Cardiac fibroblast (primary cell): ENCODE measurements at places on chromosomes 11 and 22.

- peak; percentile 43 for DNase-seq
These were observed 47.9 kb downstream of the FEZ1 start for GRCh38 chr11:125448136-125448535.

DNA sequence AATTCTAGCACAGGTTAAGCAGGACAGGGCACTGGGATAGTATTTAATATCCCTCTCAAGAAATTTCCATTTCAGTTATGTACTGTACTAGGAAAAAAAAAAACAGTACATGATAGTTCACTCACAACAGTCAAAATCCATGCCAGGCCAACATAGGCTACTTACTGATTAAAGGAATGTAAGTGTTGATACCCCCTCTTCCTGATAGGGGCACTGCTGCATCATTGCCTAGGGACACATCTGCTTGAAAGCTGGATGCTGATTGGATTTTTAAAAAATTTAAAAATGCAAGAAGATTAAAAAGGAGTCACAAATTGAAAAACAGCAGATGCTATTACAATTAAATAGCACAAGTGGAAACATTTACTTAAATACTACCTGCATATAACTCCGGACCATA is 43.4 kb downstream of the APOL5 start:
- peak; percentile 48 for DNase-seq

DNA sequence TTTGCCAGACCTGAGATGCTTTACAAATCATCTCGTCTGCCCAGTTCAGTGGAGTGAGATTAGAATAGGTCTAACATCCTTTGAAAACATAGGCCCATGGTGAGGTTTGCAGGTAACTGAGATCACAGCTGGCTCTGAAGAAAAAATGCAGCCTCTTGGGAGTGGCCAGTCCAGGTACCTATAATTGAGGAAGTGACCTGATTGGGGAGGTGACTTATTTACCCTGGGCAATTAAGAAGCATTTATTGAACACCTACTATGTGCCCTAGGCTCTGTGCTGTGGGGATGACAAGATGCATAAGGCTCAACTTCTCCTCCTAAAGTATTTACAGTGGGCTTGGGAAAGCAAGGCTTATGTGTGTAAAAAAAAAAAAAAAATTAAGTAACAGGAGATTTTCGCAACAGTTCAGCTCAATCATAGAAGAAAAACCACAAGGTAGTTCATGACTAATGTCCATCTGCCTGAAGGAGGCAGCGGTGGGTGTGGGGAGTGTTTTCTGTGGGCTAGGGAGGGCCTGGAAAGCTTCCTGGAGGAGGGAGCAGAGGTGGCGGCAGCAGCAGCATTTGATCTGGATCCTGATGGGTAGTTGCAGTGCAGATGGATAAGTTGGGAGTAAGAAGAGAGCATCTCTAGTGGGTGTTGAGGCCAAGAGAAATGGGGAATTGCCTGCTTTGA is 16.1 kb downstream of the MICAL2 start:
- DNase-seq: peak; percentile 93

DNA sequence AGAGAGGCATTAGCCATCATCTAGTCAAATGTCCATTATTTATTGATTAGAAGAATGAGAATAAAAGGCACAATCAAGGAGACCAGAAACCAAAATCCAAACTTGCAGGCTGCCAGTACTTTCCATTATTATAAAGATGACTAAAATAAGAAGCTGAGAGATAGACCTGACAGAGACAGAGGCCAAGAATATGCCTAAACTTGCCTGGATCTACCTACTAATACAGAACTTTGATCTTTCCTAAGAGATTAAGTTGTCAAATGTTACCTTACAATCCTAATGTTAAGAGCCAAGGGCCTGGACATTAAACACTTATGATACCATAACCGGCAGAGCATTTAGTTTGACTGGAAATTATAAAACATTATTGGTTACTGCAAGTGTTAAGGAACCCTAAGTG is 6.2 kb downstream of the LGR4 start:
- no peak for DNase-seq

- no peak for DNase-seq
These were observed 137.3 kb upstream of the KIRREL3 start for GRCh38 chr11:127137771-127138280.

- DNase-seq: no peak
These were observed 1.5 kb upstream of the SF3B2 start for GRCh38 chr11:66050581-66051231.

DNA sequence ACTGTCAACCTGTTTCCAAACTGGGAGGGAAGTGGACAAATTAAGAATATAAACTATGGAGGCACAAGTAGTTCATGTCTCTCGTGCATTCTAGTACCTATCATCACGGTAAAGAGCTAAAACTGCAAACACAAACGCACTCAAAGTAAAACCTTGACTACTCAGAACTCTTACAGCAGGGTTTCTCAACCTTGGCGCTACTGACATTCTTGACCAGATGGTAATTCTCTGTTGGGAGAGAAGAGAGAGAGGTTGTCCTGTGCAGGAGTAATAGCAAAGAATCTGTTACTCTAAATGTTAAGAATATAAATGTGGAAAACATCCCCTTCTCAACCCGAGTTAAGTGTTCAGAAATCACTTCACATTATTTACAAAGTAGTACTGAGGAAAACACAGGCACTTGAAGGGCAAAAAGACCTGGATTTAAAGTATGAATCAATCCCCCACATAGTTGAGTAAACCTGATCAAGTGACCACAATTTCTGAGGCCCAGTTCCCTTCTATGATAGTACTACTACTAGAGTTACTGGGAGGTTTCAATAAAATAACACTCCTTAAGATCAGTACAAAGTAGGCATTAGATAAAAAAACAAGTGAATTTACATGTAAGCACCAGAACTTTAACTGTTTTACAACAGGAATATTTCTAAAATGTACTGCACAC is 73.1 kb upstream of the ARHGAP32 start:
- no peak for DNase-seq

GRCh38 chr11:118448294-118448693 is 12.0 kb downstream of the KMT2A start:
- peak; percentile 69 for DNase-seq

DNA sequence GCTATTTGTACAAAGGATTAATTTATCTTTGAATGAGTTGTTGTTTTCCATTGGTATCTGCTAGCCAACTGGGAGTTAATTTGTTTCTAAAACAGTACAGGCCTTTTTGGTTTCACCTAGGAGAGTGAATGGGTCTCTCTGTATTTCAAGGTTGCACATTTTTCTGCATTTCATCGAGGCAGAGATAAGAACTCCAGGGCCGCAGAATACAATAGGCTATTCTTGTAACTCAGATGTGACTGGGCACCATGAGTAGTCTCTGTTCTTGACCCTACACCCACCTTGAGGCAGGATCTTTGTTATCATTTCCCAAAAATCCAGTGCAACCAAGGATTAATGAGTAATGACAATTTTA is 51.7 kb upstream of the OR9Q1 start:
- DNase-seq: no peak

GRCh38 chr22:17872471-17872870 is 98.2 kb upstream of the BID start:
- DNase-seq: no peak

- no peak for DNase-seq
These were observed 412 bp downstream of the ZPR1 start for GRCh38 chr11:116787436-116787785.

GRCh38 chr11:10356161-10356560 is 51.3 kb downstream of the ADM start:
- no peak for DNase-seq

DNA sequence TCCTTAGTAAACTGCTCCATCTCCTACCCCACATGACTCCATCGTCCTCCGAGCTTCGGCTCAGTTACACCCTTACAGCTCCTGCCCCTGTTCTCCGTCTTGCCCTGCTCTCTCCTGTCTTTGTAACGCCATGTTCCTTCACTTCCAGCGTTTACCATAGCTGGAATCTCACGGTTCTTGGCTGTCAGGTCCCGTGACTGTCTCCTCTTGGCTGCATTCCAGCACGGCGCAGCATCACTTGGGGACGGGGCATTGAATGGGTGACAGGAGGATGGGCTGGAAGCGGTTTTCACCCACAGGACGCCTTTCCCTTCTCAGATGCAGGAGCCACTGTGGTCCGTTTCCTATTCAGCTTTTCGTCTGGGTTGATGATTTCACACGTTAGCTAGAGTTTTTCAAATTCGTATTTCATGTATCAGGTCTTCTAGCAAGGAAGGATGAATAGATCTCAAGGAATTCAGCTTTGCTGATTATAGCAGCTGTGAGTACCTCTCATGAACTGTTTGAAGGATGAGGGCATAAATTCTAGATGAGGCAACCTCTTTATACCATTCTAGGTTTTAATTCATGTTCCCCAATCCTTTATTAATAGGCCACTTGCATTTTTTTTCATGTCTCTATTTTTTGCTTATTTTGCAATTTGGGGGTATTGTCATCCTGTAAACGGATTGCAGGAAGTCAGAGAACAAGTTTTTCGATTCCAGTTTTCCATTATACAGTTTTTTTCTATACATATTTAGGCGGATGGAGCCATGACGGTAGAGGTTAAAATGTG is 29.1 kb downstream of the ZBED4 start:
- no peak for DNase-seq

DNA sequence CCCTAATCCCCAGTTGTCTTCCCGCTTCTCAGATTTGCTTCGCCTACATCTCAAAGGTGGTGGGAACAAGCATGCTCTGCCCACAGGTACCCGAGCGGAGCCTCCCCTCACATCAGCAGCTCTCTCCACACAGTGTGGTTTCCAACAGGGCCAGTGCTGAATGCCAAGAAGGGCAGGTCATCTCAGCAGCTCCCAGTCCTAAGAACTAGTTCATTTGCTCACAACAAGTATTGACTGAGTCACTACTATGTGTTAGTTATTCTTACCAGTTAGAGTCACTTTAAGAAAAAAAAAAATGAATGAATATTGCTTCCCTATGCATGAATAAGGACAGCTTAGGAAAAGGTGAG is 66.2 kb downstream of the THAP12 start:
- peak; percentile 47 for DNase-seq

- DNase-seq: peak; percentile 63
These were observed 28.3 kb downstream of the SLC1A2 start for GRCh38 chr11:35390737-35391682.

DNA sequence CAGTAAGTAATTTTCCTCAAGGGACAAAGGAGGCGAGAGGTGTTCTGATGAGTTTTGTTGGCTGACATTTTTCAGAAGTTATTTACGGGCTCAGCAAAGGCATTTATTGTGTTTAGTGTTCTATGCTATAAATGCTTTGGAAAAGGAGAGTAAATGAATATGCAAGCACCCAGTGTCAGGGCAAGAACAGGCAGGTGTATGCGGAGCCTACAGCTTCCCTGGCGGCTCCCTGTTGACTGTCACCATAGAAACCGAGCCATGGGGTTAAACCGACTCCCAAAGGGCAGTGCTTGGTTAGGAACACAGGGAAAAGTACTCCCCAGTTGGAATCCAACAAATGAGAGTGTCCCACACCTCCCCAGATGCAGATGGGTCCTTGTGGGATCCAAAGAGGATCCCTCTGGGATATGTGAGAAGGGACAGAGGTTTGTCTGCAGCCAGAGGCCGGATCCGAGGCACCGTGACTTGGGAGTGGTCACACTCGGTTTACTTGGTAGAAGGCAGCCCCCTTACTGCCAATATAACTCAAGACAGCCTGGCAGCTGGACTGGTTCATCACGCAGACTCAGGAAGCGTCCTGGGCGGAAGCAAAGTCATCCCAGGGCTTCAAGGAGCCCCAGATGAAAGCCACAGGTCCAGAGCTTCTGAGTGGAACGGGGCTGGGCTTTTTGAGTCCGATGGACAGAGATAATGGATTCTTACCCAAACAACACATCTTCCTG is 329.7 kb downstream of the CTTN start:
- no peak for DNase-seq

DNA sequence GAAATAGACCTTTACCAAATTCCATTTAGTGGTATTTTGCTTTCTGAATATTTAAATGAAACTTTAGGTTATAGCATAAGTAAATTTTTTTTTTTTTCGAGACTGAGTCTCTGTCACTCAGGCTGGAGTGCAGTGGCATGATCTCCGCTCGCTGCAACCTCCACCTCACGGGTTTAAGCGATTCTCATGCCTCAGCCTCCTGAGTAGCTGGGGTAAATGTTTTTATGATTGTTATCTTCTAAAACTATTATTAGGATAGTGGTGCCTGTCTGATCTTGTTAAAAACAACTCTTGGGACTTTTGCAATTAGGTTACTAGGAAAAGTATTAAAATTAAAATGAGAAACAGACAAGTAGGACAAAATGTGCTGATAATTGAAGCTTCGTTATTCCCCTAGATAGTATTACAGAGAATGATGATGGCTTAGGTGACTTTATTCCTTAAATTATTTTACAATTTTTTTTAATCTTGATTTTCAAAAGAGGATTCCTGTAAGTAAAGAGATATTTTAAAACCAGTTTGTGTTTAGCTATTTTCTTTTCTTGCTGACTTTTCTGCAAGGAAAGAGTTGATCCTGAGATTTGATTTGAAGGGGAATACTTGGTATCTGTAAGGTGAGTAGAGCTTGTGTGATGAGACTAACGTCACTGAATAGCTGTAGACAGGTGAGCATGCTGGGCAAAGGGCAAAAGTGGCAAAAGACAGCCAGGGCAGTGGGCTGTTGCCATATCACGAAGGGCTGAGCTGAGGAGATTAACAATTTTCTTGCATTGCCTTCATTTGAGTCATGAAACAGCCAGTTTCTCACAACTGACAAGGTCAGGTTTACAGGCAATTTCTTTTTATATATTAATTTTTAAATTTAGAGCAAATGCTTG is 20.8 kb downstream of the CRKL start:
- no peak for DNase-seq

DNA sequence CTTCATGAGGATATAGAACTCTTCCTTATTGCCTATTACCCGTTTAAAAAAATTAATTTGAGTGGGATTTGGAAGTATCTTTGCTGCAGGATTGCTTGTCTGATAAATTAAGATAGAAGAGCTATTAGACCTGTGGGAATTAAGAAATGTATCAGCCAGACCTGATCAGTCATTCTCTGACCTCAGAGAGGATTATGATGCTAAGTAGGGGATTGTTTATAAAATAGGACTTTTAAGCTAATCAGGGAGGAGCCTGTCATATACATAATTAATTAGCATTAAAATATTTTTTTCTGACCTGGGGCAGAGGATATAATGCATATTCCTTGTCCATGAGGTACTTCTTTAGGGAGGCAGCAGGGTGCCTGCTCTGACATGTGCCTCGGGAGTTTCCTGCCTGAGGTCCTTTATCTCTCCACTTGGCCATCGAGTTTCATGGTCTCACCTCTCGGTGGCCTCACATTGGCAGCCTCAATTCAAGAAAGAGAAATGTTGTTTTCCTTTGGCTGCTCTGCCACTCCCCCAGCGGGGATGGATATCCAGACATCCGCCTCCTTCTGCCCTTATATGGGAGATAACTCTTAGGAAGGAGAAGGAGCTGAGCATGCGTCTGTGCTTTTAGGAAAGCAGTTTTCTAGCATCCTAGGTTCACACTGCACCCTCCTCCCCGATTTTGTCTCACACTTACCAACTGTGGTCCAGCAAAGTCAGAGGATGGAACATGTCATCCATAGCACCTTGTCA is 41.1 kb downstream of the DIXDC1 start:
- peak; percentile 79 for DNase-seq

DNA sequence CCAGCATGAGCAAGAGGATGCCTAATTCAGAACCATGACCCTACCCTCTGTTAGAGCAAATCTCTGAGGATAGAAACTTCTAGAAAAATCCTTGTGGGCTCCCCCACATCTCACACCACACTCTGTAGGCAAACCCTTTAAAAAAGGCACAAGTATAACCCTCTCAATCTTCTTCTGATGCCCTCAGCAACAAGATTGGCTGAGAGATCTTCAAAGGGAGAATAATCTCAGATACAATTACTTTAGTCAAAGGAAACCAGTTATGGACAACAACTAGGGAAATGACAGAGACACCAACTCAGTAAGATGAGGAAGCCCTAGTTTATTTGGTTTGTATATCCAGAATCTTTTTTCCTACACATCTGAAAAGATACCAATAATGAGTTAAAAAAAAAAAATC is 49.2 kb downstream of the LIF start:
- DNase-seq: no peak
